GM23338 (cell line): ENCODE measurements at places on chromosomes 4 and X. TPM values are rescaled to one million over a fixed set of nuclear protein-coding genes. Genes with fewer than 3 reads are reported as not detected.

DNA sequence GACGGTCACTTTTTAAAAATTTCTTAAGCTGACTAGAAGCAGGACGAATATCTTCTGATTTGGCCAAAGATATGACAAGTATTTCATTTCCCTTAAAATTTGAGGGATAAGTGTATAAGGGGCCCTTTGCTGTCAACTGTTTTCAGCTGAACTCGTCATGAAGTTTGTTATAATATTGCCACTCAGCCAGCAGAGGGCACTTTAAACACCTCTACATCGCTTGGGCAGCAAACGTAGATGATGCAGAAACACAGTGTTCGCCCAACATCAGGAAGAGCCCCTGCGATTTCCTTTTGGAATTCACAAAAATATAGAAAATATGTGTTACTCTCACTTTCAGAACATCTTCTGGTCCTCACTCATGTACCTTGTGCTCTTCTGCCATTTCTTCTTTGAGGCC lies 435.7 kb upstream of the FMR1 start:
- peak; percentile 47 for DNase-seq

DNA sequence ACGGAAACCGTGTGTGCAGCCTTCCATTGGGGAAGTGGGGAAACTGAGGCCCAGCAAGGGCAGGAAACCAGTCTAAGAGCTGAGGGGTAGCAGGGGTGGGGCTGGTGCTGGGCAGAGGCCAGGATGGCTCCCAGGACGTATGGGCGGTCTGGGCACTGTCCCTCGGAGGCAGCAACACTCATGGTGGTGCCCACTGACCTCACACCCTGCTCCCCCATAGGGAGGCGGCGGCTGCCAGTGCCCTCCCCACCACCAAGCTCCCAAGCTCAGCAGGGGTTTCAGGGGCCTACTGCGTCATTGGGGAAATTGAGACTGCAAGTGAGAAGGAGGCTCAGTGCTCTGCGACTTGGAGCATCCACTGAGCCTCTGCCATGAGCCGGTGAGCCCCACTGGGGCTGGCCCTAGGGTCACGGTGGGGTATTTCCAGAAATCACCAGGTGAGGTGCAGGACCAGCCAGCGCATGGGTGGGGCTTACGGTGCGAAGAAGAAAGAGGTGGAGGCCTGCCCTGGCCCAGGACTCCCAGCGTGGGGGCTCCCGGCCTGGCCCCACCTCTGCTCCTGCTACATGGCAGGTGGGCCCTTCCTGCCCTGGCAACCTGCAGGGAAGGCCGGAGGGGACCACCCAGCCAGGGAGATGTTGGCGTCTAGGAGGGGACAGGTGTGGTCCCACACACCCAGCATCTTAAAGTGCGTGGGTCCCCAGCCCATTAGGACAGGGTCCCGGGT lies 915 bp downstream of the MSANTD1 start:
- DNase-seq, result no peak

GRCh38 chr4:169823685-169824084 lies 65.9 kb upstream of the HPF1 start:
- DNase-seq, result peak; percentile 83

The MAGEA2 gene
- total RNA-seq, result 0.50 and 5.5 TPM in 2 replicates

DNA sequence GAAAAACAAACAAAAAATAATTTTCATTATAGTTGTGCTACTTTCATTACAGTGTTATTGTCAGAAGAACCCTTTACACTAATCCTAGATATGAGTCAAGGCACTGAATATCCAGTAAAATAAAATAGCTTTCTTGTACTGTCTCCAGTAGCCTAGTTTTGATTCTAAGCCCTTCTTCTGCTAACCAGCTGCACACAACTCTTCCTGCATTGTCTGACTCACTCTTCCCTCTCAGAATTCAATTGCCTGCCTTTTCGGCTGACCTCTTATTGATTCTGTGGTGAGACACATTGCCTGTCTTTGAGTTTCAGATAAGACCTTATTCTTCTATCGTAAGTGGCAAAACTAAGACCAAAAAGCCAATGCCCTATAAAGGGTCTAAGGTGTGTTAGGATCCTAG lies 26.7 kb upstream of the PCDH18 start:
- no peak for DNase-seq

DNA sequence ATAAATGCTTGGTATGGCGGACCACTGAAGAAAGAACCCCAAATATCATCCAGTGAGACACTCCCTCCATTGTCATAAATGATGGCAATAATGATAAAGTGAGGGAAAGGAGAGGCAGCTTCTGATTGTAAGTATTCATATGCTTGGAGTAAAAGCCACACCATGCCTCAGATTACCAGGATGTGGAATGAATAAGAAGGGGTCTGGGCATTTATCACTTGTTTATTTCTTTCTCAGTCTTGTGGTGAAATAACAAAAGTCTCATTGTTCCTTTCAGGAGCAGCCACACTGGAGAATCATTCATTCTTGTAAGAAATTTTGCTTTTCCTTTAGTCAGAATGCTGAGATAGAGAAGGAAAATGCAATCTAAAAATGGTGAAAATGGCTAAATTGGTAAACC lies 21.7 kb downstream of the F8 start:
- no peak for DNase-seq

DNA sequence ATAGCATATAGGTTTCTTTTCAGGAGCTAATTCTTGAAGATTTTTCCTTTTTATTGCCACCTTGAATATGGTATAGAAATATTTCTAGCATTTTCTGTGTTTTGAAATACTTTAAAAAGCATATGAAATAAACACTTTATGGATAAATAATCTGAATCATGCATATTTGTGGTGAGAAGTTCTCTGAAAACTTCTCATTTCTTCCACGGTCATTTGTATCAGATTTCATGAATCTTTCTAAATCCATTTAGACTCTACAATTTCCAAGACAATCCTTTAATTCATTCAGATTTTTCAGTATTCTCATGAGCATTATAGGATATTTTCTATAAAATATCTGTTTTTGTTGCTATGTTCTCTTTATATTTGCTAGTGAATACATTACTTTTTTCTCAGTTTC lies 16.2 kb upstream of the CA5B start:
- DNase-seq, result no peak

- peak; percentile 48 for DNase-seq
Observed at GRCh38 chr4:175891851-175892250, 79.8 kb upstream of the GPM6A start.

The CLDN34 gene
- total RNA-seq, result 0.19 TPM in 1 of 2 replicates, not detected in the other

GRCh38 chr4:10020106-10020505 lies 1.2 kb downstream of the SLC2A9 start:
- no peak for DNase-seq

DNA sequence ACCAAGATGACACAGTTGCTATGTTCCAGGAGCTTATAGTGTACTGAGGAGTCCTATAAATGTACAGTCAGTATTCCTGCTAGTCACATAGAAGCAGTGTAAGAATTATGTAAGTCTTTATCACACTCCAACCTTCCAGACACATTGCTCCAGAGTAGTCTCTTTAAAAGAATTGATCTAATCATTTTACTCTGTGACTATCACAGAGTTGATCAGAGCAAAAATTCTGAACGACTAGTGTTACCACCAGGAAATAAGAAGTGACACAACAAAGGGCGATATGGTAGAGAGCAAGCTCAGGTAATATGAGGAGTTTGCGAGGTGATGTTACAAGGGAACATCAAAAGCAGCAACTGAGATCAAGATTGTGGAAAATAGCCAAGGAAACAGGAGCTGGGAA lies 9.0 kb upstream of the HPF1 start:
- DNase-seq, result no peak

The ZNF630 gene
- 1.6 and 2.2 TPM in 2 replicates for total RNA-seq

DNA sequence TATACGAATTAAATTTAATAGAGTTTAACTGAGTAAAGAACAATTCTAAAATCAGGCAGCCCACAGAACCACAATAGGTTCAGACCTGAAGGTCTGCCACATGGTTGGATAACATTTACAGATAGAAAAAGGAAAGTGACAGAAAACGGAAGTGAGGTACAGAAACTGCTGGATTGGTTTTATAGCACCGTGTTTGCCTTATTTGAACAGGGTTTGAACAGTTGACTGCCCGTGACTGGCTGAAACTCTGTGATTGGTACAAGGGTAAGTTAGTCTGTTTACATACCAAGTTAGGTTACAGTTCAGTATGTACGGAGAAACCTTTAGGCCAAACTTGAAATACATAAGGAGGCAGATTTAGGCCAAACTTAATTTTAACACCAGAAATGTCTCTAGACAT lies 64.1 kb upstream of the ATXN3L start:
- no peak for DNase-seq

The REELD1 gene
- not detected in 2 replicates for total RNA-seq

The SOD3 gene
- 11.8 and 16.6 TPM in 2 replicates for total RNA-seq

- no peak for DNase-seq
Observed at GRCh38 chrX:47850901-47851300, 14.2 kb downstream of the ZNF81 start.

The SAGE1 gene
- total RNA-seq, result 0.19 TPM in 1 of 2 replicates, not detected in the other

DNA sequence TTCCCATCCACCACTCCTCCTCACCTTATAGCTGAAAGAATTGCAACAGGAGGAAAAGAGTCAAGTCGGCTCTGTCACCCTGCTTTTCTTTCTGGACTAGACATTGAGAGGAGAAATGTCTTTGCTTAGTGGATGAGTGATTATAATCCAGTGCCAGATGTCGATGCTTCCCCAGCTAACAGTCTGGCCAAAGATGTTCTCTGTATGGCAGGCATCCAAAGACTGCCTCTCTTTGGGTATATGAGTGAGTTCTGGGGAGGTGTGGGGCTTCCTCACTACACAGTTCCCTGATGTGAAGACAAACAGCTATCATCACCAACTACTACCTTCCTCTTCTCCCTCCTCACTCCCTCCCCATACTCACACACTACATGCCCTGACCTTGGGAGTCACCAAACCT lies 90.9 kb downstream of the COMMD8 start:
- no peak for DNase-seq

DNA sequence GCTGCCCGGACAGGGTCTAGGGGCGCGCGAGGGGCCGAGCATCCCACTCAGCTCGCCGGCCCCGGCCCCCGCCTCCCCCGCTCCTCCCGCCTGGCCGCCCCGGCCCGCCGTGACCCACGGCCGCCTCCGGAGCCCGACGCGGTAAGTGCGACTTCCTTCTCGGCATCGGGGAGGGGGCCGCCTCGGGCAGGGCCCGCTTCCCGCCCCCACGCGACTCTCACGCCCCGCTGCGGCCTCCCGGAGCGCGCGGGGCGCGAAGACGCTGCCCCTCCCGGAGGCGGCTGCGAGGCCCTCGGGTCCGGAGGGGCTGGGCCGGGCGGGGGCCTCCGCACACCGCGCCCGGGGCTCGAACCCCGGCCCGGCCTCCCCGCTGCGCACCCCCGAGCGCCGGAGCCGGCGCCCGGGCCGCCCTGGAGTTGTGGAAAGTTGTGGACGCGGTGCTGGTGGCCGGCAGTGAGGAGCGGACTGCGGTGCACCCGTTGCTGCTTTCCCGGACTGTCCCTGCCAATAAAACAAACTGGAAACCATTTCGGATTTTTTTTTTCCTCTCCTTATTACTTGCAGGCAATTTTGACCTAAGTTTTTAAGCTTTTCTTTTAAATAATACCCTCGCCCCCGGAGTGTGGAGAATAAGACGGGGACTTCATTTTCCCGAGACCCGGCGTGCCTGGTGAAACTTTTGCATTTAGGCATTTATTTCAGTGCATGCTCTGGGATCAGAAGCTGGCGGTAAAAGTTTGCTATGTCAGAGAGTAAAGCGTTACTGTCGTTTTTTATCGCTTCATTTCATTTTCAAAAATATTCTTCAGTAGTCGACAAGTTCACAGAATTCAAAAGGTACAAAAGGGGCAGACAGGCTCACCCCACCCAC lies 13.0 kb upstream of the TMEM156 start:
- DNase-seq, result peak; percentile 57

DNA sequence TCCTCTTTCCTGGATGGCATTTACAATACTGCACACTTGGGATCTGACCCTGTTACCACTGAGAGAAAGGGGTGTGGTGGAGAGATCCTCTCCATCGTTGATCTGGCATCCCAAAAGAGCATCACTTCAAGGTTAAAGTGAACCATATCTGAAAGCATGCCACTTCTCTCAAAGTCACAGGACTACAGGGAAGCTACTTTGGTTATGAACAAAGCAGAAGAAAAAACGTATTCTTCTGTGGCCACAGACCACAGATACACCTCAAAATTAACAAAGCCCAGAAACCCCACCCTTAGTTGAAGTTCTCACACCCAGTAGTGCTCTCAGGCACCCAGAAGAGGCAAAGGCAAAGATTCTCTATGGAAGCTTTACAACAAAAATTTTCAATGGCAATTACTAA lies 108.3 kb downstream of the JADE1 start:
- no peak for DNase-seq

DNA sequence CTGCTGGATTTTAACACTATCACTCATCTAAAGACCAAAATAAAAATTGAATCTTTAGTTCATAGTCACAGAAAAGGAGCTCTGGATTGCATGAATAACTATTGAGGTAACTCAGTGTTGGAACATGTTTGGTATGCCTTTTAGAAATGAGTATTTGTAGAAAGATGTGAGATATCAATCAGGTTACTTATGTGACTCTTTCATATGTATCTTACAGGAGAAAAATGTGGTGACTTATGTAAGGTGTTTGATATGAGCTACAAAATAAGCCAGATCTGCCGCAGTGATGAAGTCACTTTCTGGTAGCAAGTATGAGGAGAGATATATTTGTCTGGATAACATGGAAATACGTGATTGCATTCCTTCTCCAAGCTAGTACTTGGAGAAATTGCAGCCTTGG lies 1653.3 kb upstream of the PCDH7 start:
- DNase-seq, result no peak

The POU3F4 gene
- total RNA-seq, result 0.62 and 1.1 TPM in 2 replicates

GRCh38 chr4:146132445-146132844 lies 43.1 kb upstream of the LSM6 start:
- no peak for DNase-seq

DNA sequence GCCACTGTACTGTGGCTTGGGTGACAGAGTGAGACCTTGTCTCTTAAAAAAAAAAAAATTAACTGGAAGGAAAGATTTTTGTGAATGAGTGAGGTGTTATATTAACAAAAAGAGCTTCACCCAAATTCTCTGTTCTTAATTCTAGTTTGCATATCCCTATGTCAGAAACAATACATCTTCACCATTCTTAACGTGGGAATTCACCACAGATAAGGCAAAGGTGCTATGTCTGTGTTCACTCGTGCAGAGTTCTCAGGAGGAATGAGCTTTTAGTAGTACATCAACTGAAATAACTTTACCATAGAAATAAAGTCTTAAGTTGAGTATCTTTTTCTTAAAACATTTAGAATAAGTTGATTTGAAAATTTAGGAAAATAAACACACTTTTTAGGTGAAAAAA lies 135.1 kb downstream of the RAPGEF2 start:
- no peak for DNase-seq

The RTL9 gene
- 0.19 and 0.31 TPM in 2 replicates for total RNA-seq
